Kidney glomerular epithelial cell (primary cell): ENCODE measurements at places on chromosomes 1 and 21.
A peak's percentile ranks its signal among the peaks of the same experiment; 100 is the strongest.

DNA sequence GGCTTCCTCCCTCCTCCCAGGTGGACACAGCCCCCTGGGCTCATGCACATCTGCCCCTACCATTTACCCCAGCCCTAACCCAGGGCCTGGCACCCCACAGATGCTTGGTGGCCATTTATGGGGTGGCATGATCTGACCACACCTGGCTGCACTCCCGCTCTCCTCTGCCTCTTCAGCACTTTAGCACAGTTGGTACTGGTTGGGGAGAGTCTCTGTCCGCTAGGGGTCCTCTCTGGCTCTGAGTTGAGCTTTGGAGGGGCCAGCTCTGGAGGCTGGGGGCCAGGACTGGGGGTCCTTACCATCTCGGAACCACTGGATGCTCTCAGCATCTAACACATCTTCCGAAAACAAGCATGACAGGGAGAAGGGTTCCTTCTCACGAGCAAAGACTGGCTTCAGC is 17.4 kb downstream of the MYOM3 start:
- DNase-seq: no peak

- peak; percentile 41 for DNase-seq
Observed at GRCh38 chr1:25771221-25772114, 28.5 kb upstream of the SELENON start.

GRCh38 chr1:34697818-34698217 is 57.0 kb upstream of the GJB5 start:
- no peak for DNase-seq

- no peak for DNase-seq
Observed at GRCh38 chr1:16189003-16189402, 23.4 kb downstream of the ARHGEF19 start.

DNA sequence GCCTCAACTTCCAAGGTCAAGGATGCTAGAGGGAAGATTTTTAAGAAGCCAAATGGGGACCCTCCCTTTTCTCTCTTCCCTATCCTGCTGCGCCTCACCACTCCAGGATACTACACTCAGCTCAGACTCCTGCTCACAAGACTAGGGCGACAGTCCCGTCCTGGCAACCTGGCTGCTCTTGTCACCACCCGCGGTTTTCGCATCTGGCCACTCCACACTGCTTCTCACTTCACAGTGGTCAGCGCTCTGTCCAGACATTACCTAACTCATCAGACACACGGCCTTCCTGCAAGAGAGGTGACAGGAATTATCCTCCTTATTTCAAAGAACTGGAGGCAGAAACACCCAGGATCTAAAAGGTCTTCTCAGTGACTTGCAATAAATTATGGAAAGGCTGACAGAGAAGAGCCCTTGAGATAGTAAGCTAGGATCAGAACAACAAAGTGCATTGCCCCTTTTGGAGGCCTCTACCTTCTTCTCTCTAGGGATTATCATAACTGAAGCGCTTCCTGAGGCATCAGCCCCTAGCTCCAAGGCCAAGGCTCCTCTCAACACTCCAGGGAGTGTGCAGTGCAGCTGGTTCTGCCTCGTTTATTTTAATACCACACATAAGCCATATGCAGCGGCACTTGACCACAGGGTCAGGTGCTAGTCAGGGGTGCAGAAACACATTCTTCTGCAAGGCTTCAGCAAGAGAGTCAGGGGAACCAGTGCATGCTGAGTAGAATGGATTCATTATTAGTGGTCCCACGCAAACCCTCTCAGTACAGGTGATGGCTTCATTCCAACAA is 41.9 kb downstream of the ASTN1 start:
- DNase-seq: peak; percentile 4

- no peak for DNase-seq
Observed at GRCh38 chr1:184811439-184812111, 56.9 kb upstream of the EDEM3 start.

DNA sequence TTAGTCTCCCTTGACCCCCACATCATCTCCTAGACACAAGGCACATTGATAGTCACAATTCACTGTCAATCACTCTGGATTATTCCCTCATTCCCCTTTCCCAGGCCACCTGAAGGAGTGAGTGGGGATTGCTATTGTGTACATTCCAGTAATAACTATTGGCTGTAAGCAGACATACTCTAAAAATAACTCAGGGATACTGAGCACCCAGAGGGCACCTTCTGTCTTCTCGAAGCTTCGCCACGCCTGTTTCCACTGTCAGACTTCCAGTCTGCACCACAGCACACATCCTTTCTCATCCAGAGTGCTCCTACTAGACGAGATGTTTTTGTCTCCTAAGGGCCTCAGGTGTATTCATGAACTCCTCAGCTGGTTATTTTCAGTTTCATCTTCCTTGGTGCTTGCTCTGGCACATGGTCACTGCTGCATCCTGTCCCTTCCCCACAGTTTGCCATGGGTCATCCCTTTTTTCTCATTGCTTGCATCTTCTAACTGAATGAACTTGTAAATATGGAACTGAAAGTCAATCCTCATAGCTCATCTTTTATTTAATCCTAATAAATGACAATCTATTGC is 848 bp upstream of the APOBEC4 start:
- no peak for DNase-seq

- no peak for DNase-seq
Observed at GRCh38 chr1:228723287-228723686, 12.0 kb upstream of the RHOU start.

- no peak for DNase-seq
Observed at GRCh38 chr1:113732802-113733201, 26.5 kb downstream of the PHTF1 start.

DNA sequence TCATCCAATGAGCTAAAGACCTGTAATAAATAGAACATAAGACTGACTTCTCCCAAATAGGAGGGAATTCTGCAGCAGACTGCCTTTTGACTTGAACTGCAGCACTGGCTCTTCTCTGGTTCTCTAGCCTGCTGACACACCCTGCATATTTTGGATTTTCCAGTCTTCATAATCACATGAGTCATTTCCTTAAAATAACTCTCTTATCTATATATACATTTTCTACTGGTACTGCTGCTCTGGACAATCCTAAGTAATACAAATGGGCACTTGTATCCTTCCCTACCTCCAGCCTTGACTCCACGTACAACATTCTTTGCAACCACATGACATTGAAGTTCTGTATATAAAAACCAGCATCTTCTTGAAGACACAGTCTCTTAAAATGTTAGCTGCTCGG is 429.4 kb upstream of the TMPRSS15 start:
- no peak for DNase-seq

- DNase-seq: no peak
Observed at GRCh38 chr1:96387785-96388184, 333.8 kb upstream of the PTBP2 start.

DNA sequence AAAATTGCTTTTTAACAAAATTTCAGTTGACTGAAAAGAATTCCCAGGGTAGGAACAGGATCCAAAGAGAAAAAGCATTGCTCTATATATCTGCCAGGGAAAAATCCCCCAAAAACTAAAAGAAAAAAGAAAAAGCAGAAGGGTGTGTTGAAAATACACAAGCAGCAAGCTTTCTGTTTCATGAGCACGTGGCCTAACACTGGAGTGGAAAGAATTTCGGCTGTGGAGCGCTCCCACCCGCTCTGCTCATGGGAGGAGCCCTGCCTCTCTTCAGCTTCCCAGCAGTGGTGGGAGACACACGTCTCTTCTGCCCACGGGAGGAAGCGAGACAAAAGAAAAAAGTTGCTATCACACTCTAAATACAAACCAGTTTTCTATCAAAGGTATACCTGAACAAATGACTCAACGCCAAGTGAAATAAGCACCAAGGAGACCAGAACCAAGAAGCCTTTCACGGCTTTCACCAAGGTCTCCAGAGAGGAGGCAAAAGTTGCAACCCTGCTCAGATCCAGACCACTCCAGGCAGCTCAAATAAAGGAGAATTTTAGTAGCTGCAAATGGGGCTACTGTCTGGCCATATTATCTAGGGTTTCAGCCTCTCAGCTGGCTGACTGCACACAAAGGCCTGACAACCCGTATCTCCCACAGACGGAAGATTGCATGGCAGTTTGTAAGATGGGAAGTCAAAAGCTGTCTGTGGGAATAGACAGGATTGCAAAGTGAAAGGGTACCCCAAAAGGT is 29.5 kb upstream of the ZNF496 start:
- peak; percentile 15 for DNase-seq

- no peak for DNase-seq
Observed at GRCh38 chr1:41806472-41807155, 112.1 kb downstream of the HIVEP3 start.

DNA sequence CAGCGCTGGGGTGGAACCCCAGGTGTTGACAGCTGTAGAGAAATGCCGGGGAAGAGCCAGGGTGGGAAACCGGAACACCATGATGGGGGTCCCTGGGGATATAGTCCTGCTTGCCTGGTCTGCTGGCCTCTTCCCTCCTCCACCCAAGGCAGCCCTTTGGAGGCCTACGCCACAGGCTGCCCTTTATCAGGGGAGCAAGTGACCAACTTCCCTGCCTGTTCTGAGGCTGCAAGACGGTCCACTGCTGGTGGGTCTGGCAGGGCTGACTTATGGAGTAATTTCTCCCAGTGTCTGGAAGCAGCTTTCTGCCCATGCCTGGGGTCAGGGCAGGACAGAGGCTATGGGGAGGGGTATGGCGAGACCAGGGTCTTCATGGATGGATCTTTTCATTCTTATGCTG is 50.8 kb upstream of the EDN2 start:
- DNase-seq: no peak

DNA sequence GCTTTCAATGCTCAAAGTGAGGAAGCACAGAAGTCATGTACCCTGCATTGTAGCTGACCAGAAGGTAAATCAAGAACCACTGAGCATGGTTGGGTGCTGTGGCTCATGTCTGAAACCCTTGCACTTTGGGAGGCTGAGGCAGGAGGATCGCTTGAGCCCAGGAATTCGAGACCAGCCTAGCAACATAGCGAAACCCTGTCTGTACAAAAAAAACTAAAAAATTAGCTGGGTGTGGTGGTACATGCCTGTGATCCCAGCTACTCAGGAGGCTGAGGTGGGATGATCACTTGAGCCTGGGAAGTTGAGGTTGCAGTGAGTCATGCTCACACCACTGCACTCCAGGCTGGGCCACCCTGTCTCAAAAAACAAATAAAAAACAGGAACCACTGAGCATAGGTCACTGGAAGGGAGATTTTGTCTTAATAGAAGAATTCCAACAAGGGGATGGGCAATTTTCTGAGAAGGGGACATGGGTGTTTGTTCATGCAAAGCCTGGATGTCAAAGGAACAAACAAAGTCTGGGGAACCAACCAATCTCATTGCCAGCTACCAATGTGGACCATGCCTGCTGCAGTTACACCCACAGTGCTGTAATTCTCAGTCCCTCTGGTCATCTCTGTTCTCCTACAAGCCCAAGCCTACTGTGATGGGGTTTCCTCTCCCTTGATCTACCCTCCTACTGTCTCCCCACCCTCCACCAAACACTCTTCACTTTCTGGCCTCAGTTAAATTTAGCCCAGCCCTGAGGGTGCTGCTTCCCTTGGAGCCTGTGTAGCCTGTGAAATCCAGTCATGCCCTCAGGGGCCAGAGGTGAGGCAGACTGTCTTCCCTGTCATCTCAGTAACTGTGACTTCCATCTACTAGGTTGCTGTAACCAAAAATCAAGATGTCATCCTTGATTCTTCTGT is 47.9 kb downstream of the ELF3 start:
- DNase-seq: no peak

DNA sequence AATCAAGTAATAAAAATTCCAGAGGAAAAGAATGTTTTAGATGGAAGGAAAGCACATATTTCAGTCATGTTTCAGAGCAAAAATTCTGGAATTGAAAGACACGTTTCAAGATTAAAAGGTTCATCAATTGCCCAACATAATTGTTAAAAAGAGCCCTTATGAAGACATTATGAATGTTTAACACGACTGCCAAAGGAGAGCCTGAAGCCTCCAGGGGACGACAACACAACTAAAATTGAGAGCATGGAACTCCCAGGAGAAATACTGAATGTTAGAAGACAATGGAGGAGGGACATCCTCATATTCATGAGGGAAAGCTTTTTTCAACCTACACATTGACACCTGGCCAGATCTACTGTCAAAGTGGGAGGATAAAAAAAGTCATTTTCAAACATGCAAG is 16.0 kb downstream of the OR2T11 start:
- DNase-seq: peak; percentile 1

DNA sequence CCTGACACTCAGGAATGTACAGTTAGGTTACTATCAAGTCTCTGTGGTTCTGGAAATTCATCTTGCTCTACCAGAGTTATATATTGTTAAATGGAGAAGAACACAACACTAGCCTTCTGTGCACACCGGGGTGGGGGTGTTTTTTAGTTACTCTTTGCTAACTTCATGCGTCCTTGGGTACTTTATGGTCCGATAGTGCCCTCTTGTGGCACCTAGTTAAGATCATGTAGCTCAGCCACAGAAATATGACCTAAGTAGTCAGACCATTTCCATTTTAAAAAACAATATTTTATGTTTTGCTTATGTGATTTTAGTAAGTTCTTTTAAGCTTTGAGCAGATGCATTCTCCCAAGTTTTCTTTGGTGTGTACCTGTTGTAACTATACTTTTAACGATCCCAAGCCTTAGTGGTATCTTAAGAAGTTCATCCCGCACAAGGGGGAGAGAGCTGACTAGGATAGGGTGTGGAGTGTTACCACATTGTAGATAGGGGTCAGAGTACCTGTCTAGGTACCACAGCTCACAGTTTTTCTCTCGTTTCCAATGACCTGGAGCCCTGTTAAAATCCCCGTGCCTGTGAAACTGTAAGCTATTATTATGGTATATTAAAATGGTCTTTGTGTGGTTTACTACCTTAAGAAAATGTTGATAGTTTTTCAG is 20.6 kb upstream of the SH3D21 start:
- DNase-seq: peak; percentile 75

DNA sequence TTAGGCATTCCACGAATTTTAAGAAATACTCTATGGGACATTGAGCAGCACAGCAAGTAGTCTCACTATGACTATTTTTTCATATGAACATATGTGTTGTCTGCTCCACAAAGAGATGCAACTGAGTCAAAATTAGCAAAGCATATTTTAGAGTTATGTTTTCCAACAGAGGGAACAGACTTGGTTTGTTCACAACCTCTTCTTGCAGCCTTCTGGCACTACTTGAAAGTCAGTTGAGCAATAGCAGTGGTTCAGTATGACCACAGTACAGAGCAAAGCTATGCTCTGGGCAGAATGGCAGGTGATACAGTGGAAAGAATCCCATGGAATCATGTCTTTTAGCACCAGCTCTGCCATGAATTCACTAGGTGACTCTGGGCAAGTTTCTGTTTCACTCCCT is 5.2 kb downstream of the CCN1 start:
- DNase-seq: peak; percentile 27

DNA sequence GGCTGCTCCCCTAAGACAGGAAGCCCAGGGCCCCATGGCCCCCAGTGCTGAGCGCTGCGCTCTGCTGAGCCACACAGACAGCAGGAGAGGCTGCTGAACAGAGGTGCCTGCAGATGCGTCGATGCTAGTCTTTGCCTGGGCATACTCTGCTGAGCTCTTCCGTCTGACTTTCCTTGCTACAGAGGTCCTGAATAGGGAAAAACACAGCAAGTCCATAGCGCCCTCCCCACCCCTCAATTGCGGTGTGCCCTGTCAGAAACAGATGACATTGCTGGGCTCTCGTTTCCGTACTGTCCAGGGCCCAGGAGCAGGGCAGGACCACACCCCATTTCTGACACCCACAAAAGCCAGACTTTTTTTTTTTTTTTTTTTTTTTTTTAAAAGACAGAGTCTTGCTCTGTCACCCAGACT is 252.5 kb downstream of the SDCCAG8 start:
- no peak for DNase-seq
